Activated CD4-positive, alpha-beta T cell treated with anti-CD3 and anti-CD28 coated beads for 36 hours (primary cell): ENCODE measurements at places on chromosomes 2 and 18. TPM values are rescaled to one million over a fixed set of nuclear protein-coding genes. Genes with fewer than 3 reads are reported as not detected.

DNA sequence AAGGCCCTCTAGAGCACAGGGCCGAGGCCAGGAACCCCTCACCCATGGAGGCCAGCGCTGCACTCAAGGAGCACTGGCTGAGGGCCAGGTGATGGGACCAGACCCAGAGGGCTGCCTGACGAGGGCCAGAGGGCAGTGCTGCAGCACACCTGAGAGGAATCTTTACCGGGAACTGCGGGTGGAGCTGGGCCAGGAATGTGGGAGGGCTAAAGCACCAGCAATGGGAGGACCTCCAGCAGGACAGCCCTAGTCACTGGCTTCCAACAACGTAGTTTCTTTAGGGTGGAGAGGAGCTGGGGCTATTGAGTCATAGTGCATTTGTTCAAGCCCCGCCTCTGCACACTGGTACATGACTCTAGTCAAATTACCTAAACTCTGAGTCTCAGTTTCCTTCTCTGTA lies 143.4 kb downstream of the TMEM17 start:
- no peak overlapping the region for H3K27ac ChIP-seq
- H3K4me1 ChIP-seq, result no peaks in the 10 kb centered on the region
- no peaks in the 10 kb centered on the region for H3K36me3 ChIP-seq
- H3K4me3 ChIP-seq, result no peak overlapping the region
- DNase-seq, result no peak

GRCh38 chr2:199230091-199230490 lies 227.6 kb downstream of the SATB2 start:
- H3K27ac ChIP-seq, result no peak overlapping the region
- no peak for DNase-seq
- no peak overlapping the region for H3K4me3 ChIP-seq
- no peaks in the 10 kb centered on the region for H3K27me3 ChIP-seq

DNA sequence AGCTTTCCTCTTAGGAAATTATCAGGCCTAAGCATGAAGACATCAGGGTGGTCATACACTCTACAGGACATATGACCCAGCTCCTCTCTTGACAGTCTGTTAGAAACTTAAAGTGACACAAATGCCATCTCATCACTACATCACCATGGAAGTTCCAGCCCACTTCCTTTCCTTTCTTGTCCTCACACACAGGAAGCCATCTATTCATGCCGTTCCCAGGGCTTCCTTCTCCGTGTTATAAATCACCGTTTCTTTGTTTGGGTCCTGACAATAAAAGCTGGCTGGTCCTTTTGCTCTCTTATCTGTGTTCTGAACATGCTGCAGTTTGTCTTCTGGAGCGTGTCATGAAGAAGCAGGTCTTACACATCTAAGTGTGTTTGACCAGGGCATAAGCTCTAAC lies 692.1 kb upstream of the CELF4 start:
- no peak for DNase-seq
- H3K27ac ChIP-seq, result no peak overlapping the region
- no peak overlapping the region for H3K4me3 ChIP-seq
- H3K27me3 ChIP-seq, result no peaks in the 10 kb centered on the region

- no peaks in the 10 kb centered on the region for H3K27me3 ChIP-seq
- no peak overlapping the region for H3K27ac ChIP-seq
- H3K36me3 ChIP-seq, result no peaks in the 10 kb centered on the region
Measured at GRCh38 chr2:28991021-28991420, 9.9 kb downstream of the TOGARAM2 start.

- H3K36me3 ChIP-seq, result no peaks in the 10 kb centered on the region
- no peak overlapping the region for H3K4me3 ChIP-seq
- no peaks in the 10 kb centered on the region for H3K4me1 ChIP-seq
- no peak overlapping the region for H3K27ac ChIP-seq
Measured at GRCh38 chr2:112335600-112335999, 60.2 kb downstream of the ZC3H6 start.

GRCh38 chr2:9638532-9638931 lies 7.7 kb upstream of the YWHAQ start:
- no peak overlapping the region for H3K4me3 ChIP-seq
- no peak for DNase-seq
- peaks cover 2% of the 10 kb centered on the region for H3K27me3 ChIP-seq
- peaks cover 21% of the 10 kb centered on the region for H3K4me1 ChIP-seq

GRCh38 chr2:130963849-130964793 lies 127.4 kb downstream of the ARHGEF4 start:
- DNase-seq, result peak; percentile 47
- peaks cover 6% of the 10 kb centered on the region for H3K4me1 ChIP-seq
- peaks cover 40% of the 10 kb centered on the region for H3K27me3 ChIP-seq
- peak overlapping the region; percentile 42 for H3K4me3 ChIP-seq

- DNase-seq, result no peak
- H3K27ac ChIP-seq, result no peak overlapping the region
- no peaks in the 10 kb centered on the region for H3K4me1 ChIP-seq
- no peaks in the 10 kb centered on the region for H3K27me3 ChIP-seq
Measured at GRCh38 chr2:138223319-138223718, 259.0 kb downstream of the HNMT start.

GRCh38 chr2:15038366-15039364 lies 406.1 kb downstream of the LRATD1 start:
- no peaks in the 10 kb centered on the region for H3K36me3 ChIP-seq
- peaks cover 8% of the 10 kb centered on the region for H3K4me1 ChIP-seq
- peak; percentile 47 for DNase-seq
- peaks cover 9% of the 10 kb centered on the region for H3K27me3 ChIP-seq

- DNase-seq, result no peak
- H3K4me3 ChIP-seq, result no peak overlapping the region
- no peak overlapping the region for H3K27ac ChIP-seq
- peaks cover 4% of the 10 kb centered on the region for H3K27me3 ChIP-seq
- no peaks in the 10 kb centered on the region for H3K4me1 ChIP-seq
Measured at GRCh38 chr2:224426656-224427055, 24.7 kb upstream of the FAM124B start.

GRCh38 chr2:101717071-101717845 lies 19.8 kb downstream of the MAP4K4 start:
- H3K4me3 ChIP-seq, result peak overlapping the region; percentile 9
- H3K36me3 ChIP-seq, result peaks cover 26% of the 10 kb centered on the region
- H3K4me1 ChIP-seq, result peaks cover 90% of the 10 kb centered on the region
- peak overlapping the region; percentile 92 for H3K27ac ChIP-seq

DNA sequence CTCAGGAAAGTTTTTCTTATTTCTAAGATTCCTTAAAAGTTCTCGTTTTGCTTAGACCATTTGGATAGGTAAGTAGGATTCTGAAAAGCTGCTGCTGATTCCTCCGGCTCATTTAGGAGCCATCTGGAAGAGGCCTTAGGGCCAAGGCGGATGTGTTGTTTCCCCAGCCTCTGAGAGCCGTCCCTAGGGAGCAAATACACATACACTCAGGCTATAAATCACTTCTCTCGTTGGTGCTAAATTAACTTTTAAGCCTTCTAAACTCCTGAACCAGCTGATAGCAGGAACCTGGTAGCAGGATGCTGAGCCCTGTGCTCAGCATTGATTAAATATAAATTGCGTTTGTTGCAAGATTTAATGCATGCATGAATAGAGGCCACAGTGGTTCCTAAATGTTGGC lies 109.8 kb downstream of the ADCYAP1 start:
- no peaks in the 10 kb centered on the region for H3K36me3 ChIP-seq
- no peaks in the 10 kb centered on the region for H3K4me1 ChIP-seq
- no peak for DNase-seq
- H3K4me3 ChIP-seq, result no peak overlapping the region

DNA sequence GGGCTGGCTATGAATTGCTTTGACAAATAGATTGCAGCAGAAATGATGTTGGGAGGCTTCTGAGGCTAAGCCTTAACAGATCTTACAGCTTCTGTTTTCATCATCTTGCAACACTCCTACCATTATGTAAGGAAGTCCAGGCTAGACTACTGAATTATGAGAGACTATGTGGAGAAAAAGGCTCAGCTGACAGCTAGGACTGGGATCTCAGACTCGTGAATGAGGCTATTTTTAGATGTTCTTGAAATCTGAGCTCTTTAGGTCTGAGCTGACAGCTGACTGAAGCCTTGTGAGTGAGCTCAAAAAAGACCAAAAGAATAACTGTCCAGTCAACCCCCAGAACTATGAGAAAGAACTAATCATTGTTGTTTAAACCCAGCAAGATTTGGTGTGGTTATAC lies 70.3 kb downstream of the VWC2L start:
- H3K4me1 ChIP-seq, result no peaks in the 10 kb centered on the region
- no peak for DNase-seq
- no peak overlapping the region for H3K4me3 ChIP-seq
- H3K36me3 ChIP-seq, result no peaks in the 10 kb centered on the region
- peaks cover 6% of the 10 kb centered on the region for H3K27me3 ChIP-seq

DNA sequence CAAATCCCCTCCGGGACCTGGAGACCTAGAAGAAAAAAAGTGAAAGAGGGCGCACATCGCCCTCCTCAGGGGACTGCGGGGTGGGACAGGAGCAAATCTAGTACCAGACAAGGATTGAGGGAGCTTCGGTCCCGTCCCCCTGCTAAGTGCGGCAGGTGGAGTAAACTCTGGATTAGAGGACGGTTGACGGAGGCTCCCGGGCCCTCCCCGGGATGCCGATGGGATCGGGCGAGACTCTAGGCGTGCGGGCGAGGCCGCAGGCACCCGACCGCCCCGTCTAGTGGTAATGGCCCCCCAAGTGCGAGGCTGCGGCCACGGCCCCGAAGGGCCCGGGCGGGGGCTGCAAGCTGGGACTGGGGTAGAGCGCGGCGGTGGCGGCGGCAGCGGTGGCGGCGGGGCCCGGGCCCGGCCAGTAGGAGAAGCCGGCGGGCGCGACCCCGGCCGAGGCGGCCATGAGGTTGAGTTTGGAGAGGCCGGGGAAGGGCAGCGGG lies 3.5 kb downstream of the FEV start:
- DNase-seq, result no peak
- H3K4me3 ChIP-seq, result peak overlapping the region; percentile 57
- no peak overlapping the region for H3K27ac ChIP-seq
- peaks cover 28% of the 10 kb centered on the region for H3K4me1 ChIP-seq
- peaks cover 55% of the 10 kb centered on the region for H3K27me3 ChIP-seq

GRCh38 chr2:121613152-121613551 lies 36.1 kb downstream of the CLASP1 start:
- H3K36me3 ChIP-seq, result peaks cover 7% of the 10 kb centered on the region
- H3K27me3 ChIP-seq, result no peaks in the 10 kb centered on the region
- no peak overlapping the region for H3K4me3 ChIP-seq
- DNase-seq, result no peak
- H3K4me1 ChIP-seq, result peaks cover 14% of the 10 kb centered on the region

- H3K27ac ChIP-seq, result no peak overlapping the region
- H3K4me1 ChIP-seq, result no peaks in the 10 kb centered on the region
- DNase-seq, result no peak
- H3K4me3 ChIP-seq, result no peak overlapping the region
- H3K27me3 ChIP-seq, result peaks cover 9% of the 10 kb centered on the region
- no peaks in the 10 kb centered on the region for H3K36me3 ChIP-seq
Measured at GRCh38 chr2:1584691-1585485, 159.4 kb downstream of the PXDN start.

DNA sequence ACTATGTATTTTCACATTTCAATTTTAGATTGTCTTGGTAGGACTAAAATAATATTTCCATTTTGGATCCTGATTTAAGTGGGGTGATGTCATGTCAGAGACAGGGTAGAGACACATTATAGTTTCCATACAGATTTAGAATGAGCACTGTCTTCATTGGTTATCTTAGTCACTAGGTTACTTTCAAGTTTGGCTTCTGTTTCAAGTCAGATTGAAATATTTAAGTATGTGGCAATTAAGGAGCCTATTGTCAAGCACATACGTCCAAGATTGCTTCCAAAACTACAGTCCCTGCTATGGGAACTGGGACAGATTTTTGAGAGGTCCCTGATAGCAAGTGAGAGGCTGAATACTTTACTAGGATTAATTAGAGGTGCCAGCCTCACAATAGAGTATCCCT lies 89.2 kb upstream of the FAM117B start:
- peaks cover 8% of the 10 kb centered on the region for H3K4me1 ChIP-seq
- H3K27me3 ChIP-seq, result no peaks in the 10 kb centered on the region
- H3K4me3 ChIP-seq, result no peak overlapping the region
- H3K36me3 ChIP-seq, result no peaks in the 10 kb centered on the region
- no peak for DNase-seq
- H3K27ac ChIP-seq, result no peak overlapping the region

GRCh38 chr2:68272246-68272994 lies 20.1 kb upstream of the PPP3R1 start:
- H3K4me3 ChIP-seq, result no peak overlapping the region
- peaks cover 2% of the 10 kb centered on the region for H3K27me3 ChIP-seq
- no peaks in the 10 kb centered on the region for H3K36me3 ChIP-seq
- no peak overlapping the region for H3K27ac ChIP-seq

DNA sequence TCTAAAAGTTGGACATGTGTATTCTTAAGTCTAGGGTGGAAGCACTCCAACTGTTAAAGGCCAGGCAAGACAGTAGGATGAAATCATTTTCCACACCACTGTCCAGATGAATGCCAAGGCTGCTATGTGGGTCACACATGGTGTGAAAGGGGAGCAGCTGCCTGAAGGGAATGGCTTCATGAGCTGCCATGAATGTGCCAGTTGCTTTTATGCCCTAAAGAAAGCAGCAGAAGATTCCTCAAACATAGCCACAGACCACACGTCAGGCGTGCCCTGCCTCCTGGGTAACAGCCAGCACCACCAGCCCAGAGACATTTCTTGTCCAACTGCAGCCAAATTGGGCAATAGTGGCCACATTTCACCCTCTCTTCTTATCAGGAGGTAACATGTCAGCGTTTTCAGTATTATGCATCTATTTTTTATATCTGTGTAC lies 130.2 kb downstream of the MTCL1 start:
- H3K4me1 ChIP-seq, result no peaks in the 10 kb centered on the region
- peaks cover 5% of the 10 kb centered on the region for H3K27me3 ChIP-seq
- no peak overlapping the region for H3K4me3 ChIP-seq
- H3K36me3 ChIP-seq, result no peaks in the 10 kb centered on the region
- no peak for DNase-seq

- peak overlapping the region; percentile 60 for H3K27ac ChIP-seq
- peaks cover 84% of the 10 kb centered on the region for H3K4me1 ChIP-seq
- H3K36me3 ChIP-seq, result peaks cover 36% of the 10 kb centered on the region
- H3K4me3 ChIP-seq, result no peak overlapping the region
- no peaks in the 10 kb centered on the region for H3K27me3 ChIP-seq
Measured at GRCh38 chr2:46983065-46983801, 67.6 kb upstream of the MCFD2 start.

The REEP1 gene
- total RNA-seq, result 0.30 TPM

The TMEM17 gene
- total RNA-seq, result 0.25 TPM

The SPP2 gene
- not detected for total RNA-seq

The VWA3B gene
- total RNA-seq, result not detected

The IL36A gene
- not detected for total RNA-seq

The UNC50 gene
- 21.1 TPM for total RNA-seq

The DLGAP1 gene
- total RNA-seq, result 0.14 TPM

The DNAJC5G gene
- total RNA-seq, result not detected

The SLC4A1AP gene
- 23.8 TPM for total RNA-seq

The SLC8A1 gene
- 2.3 TPM for total RNA-seq

The CDK5R2 gene
- not detected for total RNA-seq
